Activated CD4-positive, alpha-beta T cell treated with anti-CD3 and anti-CD28 coated beads for 36 hours (primary cell): ENCODE measurements at places on chromosomes 3 and 15.
A peak's percentile ranks its signal among the peaks of the same experiment; 100 is the strongest.

DNA sequence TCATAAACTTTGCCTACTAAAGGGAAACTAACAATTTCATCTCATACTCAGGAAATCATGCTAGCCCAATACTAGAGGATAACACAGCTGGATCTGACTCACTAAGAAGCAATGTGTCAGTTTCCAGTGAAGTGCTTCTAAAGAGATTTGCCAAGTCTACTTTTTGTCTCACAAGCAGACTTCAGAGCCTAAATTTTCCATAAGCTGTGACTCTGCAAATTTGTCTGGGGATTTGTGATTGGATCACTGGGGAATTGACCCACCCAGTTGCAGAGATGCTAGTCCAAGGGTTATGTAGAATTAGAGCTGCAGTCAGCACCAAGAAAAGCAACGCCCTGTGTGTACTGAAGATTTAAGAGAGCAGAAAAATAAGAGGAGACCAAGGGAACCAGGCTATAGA is 647.1 kb downstream of the NTRK3 start:
- DNase-seq, result no peak

DNA sequence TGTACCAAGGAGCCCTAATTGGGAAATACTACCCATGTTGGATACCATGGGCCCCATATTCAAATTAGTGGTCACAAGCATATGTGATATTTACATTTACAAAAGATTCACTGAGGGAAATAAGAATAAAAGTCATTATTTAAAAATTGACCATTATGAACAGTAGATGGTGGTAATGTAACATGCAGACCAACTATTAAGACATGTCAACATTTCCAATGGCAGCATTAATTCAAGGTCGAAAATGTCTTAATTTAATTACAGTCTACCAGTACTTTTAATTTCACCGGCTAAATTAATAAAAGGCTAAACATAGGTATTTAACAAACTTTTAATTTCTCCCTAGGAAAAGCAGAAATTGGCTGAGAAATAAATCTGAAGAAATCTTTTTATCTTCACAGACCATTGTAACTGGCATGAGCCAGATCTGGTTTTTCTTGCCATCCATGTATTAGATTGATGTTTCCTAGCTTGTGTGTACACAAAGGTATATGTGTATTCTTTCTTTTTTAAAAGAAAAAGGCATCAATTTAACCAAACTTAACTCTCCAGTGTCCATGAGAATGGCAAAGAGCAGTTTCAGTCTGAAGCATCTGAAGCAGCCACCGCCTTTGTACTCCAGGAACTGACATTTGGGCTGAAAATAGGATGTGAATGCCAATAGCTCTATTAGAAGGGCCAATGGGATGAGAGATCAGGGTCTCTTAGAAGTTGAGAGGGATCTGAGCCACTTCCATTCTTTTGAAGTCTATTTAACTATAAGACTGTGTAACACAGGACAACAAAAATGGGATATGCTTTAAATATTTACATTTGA is 26.6 kb downstream of the NEK11 start:
- DNase-seq, result no peak

- DNase-seq, result peak; percentile 71
Measured at GRCh38 chr15:101258238-101259144, 6.6 kb upstream of the CHSY1 start.

- no peak for DNase-seq
Measured at GRCh38 chr3:194906229-194906629, 220.5 kb downstream of the FAM43A start.

GRCh38 chr3:107346564-107346963 is 30.7 kb upstream of the CCDC54 start:
- DNase-seq, result no peak

DNA sequence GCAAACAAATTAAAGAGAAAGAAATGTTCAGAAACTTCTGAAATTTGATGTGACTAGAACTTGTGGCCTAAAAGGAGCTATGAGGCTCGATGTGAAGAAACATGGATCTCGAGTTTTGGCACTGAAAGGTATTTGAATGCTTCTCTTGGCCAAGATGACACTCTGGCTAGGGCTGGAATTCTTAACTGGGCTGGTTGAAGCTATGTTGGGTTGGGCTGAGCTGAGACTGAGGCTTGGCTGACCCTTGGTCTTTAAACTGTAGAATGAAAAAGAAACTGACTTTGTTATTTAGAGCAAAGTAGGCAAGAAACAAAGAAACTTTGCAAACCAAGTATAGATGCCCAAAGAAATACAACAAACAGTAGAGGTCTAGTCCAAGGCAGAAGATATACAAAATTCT is 28.1 kb upstream of the CLDN16 start:
- no peak for DNase-seq

DNA sequence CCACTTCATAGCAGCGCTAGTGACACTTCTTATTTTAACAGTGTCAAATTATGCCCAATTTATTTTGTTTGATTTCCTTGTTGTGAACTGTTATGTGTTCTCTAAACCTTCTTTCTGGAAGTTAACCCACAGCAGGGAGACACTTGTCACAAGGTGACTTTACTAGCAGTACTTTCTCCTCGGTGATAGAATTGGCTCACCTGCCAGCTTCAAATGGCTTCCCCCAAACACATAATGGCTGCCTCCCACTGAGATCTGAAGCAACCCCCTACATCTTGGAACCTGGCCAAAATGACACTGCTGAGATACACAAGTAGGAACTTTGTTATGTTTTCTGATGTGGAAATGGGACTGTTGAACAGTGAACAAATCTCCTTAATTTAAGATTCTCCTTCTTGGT is 238.8 kb upstream of the DPH6 start:
- DNase-seq, result no peak

- no peak for DNase-seq
Measured at GRCh38 chr3:13114811-13115575, 41.8 kb upstream of the IQSEC1 start.

- no peak for DNase-seq
Measured at GRCh38 chr15:70046679-70047369, 50.9 kb downstream of the TLE3 start.

GRCh38 chr3:116140100-116140689 is 305.1 kb downstream of the LSAMP start:
- DNase-seq, result no peak

DNA sequence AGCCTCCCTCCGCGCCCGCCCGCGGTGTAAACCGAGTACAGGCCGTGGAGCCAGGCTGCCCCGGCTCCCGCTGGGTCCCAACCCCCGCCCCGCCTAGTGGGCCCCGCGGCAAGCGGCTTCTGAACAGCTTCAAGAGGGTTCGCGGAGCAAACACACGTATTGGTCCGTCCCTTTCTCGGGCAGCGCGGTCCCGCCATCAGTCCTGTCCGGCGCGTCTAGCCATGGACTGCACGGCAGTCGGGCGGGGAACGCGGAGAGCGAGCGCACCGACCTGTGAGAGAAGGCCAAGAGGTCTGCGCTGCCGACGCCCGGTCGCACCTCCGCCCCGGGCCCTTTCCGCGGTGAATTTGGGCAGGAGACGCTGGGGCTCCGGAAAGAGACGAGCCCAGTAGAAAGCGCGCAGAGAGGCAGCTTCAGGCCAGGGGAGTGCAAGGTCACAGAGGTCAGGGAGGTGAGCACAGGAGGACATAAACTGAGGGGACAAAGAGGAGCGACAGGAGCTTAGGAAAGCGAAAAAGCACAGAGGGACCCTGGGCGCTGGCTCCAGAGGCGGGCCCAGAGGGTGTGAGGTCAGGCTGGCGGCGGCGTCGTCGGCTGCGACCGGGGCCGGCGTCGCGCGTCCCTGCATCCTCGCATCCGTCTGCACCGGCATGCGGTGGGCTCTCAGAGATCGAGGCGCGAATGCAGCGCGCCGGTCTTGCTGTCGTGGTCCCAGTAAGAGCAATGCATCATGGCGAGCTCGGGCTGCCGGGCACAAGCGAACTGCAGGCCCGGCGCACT is 1.8 kb downstream of the FOXL2 start:
- peak; percentile 55 for DNase-seq

- no peak for DNase-seq
Measured at GRCh38 chr3:60931452-60931851, 319.8 kb downstream of the FHIT start.

DNA sequence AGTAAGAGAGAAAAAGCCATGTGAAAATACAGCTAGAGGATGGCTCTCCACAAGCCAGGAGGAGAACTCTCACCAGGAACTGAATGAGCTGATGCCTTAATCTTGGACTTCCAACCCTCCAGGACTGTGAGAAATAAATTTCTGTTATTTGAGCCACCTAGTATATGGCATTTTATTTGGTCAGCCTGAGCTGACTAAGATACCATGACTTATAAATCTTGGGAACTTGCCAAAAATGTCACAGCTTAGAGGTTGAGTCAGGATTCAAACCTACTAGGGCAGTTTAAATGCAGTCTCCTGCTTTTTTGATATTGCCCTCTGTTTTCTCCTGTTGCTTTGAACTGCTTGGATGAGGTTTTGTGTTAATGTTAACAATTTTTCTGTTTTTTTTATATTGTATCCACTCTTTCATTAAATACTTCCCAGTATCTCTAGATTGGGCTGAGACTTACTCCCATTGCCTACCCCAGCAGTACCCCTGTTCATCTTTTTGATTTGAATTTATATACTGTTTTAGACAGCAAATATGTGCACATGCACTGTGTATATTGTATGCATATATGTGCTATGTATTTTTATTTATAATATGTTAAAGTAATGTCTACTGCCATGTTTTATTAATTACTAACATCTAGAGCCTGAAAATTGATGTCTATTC is 1223.2 kb downstream of the OTOL1 start:
- no peak for DNase-seq

GRCh38 chr15:29140475-29141307 is 128.9 kb downstream of the NSMCE3 start:
- no peak for DNase-seq

- DNase-seq, result no peak
Measured at GRCh38 chr3:56772952-56773938, 28.5 kb downstream of the ARHGEF3 start.

DNA sequence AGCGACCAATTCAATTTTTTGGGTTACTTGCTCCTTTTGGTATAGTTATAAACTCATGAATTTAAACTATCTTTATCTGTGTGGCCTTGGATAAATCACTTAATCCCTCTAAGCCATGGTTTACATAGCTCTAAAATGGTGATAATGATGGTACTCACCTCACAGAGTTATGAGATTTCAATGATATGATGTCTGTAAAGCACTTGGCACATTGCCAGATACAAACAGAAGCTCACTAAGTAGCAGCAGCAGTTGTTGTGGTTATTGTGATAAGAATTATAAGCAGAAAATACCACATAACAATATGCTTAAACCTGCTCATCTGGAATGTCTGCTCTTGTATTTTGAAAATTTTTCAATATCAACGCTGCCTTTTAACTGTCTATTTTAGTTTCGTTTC is 185.1 kb upstream of the SNTN start:
- DNase-seq, result no peak

DNA sequence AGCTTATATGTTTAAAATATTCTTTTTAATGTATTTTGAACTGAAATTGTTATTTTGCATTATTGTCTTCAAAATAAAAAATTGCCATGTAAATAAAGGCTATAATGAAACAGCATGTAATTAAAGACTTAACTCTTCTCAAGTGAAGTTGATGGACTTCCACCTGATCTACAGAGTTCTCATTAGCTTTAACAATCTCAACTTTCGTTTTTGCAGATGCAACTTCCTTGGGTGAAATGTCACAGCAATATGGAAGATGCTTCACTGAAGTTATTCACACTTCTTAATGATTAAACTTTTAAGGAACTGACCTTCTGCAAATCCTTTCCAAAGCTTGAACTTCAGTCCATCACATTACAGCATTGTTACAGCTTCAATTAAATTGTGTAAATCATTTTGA is 63.6 kb downstream of the OSTN start:
- DNase-seq, result no peak

- no peak for DNase-seq
Measured at GRCh38 chr3:9659849-9660248, 10.5 kb downstream of the MTMR14 start.

DNA sequence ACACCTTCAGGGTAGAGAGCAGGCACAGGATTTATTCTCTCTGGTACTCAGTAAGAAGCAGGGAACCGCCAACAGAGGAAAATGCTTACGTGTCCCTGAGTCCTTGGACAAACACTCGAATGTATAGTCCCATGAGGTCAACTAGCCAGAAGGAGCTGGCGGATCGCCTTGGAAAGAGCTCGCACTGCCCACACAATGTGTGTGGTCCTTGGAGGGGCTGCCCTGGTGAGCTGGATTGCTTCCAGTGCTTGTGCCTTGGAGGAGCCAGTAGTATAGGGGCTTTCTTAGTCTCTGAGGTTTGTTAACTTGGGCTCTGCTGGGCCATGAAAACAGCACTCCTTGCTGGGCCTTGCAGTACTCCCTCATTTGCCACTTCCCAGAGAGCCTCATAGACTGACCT is 40.7 kb upstream of the VILL start:
- no peak for DNase-seq
